ENCODE measurements at places on chromosomes 16 and 17.

DNA sequence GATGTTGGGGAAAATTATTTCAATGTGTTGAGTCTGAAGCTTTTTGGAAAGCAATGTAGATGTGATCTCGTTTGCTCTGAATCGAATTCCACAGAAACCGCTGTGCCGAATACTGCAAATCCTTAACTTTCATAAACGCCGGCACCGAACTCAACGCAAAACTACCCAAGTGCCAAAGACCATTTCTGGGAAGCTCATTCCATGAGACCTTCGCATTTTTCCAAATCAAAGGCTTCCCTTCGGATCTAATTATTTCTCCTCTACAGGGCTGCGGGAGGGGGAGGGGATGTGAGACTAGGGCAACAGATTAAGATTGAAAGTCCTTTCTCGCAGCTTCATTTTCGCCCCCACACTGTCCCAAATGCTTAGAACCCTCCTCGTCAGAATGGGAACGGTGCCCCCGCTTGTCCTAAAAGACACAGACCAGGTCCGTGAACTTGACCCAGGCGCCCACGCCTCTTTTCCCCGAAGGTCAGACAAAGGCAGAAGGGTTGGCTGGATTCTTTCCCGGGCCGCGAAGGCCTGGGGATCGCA is 4.0 kb downstream of the PRAC1 start:
- no peak for DNase-seq

DNA sequence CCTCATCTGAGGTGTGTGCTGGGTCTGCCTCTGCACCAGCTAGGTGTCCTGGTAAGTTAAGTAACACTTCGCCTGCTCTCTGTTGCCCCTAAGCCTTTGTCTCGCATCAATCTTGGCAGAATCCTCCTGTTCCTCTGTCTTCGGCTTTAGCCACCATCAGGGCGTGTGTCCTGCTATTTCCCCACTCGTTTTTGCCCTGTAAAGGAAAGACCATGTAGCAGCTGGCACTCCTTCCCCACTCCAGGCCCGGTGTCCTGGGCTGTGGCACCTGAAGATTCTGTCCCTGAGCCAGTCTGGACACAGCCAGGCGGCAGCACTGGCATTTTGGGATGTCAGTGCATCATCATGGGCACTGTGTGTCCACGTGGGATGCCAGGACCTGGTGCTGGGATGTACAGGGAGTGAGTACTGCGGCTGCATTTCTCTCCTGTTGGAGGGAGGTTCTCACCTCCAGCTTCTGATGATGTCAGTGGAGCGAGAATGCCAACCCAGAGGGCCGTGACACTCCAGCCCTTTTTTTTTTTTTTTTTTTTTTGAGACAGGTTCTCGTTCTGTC is 26.2 kb upstream of the FOXK2 start:
- DNase-seq = no peak

DNA sequence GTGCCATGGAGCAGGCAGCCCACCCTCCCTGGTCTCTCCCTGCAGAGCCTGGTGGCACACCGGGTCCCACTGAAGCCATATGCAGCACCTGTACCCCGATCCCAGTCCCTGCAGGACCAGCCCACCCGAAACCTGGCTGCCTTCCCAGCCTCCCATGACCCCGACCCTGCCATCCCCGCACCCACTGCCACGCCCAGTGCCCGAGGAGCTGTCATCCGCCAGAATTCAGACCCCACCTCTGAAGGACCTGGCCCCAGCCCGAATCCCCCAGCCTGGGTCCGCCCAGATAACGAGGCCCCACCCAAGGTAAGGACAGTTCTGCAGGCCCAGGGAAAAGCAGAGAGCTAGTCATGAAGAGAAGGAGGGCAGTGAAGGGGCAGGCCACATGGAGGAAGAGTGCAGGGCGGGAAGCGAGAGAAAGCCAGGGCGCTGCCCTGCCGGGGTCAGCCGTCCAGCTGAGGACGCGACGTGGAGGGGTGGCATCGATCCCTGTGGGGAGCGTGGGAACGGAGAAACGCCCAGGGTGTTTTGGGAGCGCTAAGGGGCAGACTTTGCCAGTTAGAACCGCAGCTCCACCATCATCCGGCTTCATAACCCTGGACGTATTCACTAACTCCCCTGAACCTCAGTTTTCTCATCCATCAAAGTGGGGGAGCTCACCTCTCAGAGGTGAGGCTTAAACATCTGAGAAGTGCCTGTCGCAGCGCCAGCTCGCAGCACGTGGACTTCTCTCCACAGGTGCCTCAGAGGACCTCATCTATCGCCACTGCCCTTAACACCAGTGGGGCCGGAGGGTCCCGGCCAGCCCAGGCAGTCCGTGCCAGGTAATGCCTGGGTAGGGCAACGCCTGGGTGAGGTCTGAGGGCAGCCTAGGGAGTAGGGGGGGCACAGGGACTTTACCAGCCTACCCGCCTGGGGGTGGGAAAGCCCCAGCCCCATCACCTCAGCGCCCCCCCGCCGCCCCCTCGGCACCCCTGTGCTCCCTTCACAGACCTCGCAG is 7.6 kb upstream of the C17orf107 start:
- DNase-seq = no peak

- no peak for DNase-seq
Measured at GRCh38 chr16:79008036-79008868, 592.3 kb downstream of the MAF start.

GRCh38 chr17:7307686-7308624 is 527 bp downstream of the EIF5A start:
- DNase-seq = no peak

- DNase-seq = no peak
Measured at GRCh38 chr16:54632322-54633220, 298.1 kb upstream of the IRX5 start.

DNA sequence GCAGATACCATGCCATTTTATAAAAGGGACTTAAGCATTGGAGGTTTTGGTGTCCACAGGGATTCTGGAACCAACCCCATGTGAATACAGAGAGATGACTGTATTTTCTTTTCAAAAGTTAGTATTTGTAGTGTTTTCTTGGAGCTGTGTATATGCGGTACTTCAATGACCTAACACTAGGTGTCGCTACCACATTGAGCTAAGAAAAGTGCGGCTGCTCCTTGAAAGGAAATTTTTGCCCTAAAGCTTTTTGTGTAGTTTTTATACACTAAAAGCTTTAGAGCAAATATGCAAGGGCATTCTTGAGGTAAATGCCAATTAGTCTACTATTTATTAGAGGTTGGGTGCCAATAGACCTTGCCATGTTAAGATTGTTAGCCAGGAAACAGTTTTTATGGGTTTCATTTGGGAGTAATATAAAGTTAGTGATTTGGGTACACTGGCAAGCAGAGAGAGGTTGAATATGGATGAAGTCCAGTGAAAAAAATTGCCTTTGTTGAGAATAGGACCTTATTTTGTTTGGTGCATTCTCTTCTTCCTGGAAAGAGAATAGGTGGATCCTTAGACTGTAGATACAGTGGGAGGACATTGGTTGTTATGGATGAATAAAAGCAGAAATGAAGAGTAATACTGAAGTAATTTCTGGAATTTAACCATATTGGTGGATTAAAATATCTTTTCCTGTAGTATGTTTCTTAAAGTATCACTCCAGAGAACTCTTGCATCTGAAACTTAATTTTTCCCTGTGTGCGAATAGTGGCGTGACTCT is 43.3 kb downstream of the BCAS3 start:
- no peak for DNase-seq

DNA sequence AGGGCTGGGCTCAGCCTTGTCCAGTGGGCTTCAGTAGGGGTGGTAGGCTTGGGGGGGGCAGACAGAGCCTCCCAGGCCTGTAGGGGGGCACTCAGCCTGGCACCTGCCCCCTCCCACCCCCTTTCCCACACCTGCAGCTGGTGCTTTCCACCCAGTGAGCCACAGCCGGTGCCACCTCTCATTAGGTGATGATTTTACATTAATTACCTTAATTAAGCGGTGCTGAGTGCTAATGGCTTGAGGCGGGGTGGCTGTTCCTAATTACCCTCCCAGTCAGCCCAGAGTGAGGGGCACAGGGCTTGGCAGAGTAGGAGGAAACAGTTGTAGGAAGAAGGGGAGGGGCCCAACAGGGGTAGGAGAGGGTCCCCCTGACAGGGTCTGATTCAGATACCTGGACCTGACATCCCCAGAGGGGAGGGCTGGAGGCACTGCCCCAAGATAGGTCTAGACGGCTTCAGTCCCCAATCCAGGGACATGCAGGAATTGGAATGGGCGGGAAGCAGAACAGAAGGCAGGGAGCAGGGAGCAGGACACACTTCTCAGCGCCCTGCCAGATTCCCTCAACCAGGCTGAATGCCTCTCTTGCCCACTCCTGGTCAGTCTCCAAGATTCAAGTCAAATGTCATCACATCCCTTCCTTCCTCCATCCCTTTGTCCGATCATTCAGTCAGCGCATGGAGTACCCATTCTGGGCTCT is 26.5 kb upstream of the PHF12 start:
- no peak for DNase-seq
